Activated CD8-positive, alpha-beta T cell treated with anti-CD3 and anti-CD28 coated beads, Interleukin-2, amount 10 ng/mL, durations not matched to agents 7 days and 5 days (primary cell): ENCODE measurements at places on chromosomes 2 and 18. TPM values are rescaled to one million over a fixed set of nuclear protein-coding genes. Genes with fewer than 3 reads are reported as not detected.

Gene AQP4
- not detected for total RNA-seq

Gene ZNF892
- total RNA-seq: 3.8 TPM

Gene GCG
- not detected for total RNA-seq

Gene MC2R
- not detected for total RNA-seq

Gene STAT1
- 473 TPM for total RNA-seq

Gene ACTG2
- not detected for total RNA-seq

DNA sequence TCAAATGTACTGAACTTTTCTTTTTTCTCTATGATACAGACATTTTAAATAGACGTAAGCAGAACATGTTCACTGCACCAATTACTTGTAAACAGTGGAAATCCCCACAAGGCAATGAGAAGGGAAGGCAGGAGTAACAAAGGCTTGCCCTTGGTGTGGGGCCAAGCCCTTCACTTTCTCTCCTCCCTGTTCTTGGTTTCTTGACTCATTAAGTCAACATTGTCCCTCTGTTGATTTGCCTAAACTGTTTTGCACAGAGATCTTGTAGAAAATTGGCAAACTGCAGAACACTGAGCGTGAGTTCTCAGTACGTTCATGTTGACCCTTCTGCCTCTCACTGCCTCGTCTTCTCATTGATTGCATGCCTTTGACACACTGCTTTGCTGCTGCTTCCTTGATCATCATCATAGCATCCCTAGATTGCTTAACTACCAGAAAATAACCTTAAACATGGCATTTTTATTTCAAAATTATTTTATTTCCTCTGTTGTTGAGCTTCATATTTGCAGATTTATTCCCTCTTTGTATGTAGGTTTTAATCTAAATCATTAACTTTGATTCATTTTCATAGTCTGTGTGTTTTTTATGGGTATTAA is 257.7 kb downstream of the PTGR3 start:
- DNase-seq: no peak

DNA sequence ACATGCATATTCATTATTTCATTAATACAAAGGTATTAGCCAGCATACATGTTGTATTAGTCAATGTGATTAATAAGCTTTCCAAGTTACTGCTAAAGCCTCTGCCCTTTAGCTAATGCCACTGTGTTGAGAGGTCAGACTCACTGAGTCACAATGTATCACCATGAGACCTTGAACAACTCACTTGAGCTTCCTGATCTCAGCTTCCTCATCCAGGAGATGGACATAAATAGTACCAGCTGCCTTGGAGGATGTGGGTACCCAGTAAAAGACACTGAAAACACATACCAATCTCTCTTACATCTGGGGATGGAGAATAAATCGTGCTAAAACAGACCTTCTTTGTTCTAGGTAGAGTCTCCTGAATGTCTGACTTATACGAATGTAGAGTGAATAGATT is 224.6 kb downstream of the EPHA4 start:
- DNase-seq: no peak

GRCh38 chr2:15579641-15580040 is 12.0 kb upstream of the DDX1 start:
- no peak for DNase-seq

- DNase-seq: no peak
Observed at GRCh38 chr2:240601061-240601830, 14.7 kb downstream of the CAPN10 start.

DNA sequence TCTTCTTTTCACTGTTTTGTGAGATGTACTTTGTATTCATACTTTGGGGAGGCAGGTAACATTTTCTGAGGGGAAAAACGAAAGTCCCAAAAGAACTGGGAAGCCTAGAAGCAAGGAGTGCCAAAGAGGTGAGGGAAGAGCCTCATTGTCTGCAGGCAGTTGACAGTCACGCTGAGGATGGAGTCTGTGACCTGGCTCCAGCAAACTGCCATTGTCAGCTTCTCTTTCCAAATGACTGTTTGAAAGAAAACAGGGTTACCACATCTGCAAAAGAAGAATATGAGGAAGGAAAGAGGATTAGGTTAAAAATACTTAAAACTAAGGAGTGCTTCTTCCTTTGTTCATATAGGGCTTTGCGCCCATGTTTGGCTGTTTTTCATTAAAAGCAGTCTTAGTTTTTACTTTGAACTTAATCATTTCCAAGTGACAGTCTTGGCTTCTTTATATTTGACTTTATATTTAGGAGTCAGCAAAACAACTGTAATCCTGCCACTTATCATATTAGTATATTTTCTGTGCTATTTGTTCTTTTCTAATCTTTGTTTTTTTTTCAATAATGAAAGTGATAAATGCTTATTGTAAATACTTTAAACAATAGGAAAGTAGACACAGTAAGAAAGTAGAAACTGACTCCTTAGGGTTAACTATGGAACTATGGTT is 35.0 kb downstream of the CERS6 start:
- peak; percentile 28 for DNase-seq

DNA sequence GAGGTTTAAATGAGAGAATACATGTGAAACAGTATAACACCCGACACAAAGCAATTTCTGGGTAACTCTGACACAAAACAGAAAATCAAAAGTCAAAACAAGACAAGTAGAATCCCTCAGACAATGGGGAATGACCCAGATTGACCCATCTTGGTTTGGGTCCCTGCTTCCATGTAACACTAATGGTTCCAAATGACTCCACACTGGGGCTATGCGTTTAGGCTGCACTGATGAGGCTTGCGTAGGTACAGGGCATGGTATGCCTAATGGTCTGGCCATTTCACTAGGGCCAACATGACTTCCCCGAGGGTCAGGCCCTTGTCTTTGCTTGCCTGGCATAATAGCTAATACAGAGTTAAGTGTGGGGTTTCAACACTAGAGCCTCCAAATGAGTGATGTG is 27.2 kb upstream of the NFE2L2 start:
- no peak for DNase-seq

GRCh38 chr2:16494836-16495508 is 170.7 kb downstream of the CYRIA start:
- no peak for DNase-seq

- DNase-seq: no peak
Observed at GRCh38 chr18:68803356-68803755, 5.5 kb downstream of the CCDC102B start.

- no peak for DNase-seq
Observed at GRCh38 chr2:151523850-151524249, 114.1 kb downstream of the RIF1 start.

DNA sequence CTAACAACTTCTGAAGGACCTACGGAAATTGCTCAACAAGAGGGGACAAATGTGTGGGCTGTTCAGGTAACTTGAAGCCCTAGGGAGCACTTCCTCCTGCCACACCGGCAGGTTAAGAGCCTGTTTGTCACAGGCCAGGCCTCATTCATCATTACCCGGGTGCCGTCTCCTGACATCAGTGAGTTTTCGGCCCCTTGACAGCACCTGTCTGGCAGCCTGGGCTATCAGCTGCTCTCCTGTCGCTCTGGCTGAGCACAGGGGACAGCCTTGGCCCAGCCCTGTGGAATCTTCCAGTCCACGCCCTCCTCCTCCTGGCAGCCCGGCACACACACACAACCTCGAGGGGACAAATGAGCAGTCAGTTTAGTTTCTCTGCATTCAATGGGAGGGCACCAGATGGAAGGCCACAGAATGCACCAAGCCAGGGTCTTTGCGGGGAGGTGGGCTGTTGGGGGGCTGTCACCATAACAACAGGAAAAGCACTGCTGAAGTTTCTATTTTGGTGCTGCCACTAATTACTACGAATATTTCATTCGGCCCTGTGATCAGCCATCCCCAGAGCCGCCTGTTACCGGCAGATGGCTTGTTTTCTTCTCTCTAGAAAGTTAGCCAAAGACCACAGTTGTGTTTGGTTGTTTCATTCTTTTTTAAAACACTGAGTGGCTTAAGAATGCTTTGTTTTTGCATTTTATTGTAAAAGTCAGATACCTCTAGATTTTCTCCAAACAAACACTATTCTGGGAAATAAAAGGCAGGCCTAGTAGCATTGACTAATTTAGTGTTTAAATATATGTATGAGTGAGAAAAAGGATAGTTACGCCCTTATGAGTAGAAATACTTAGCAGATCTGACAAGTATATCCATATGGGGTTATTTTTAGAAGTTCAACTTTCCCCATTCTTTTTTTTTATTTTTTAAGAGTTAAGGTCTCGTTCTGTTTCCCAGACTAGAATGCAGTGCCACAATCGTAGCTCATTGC is 189.9 kb upstream of the NDUFV2 start:
- DNase-seq: no peak

GRCh38 chr2:9377461-9378097 is 45.7 kb downstream of the ITGB1BP1 start:
- DNase-seq: no peak

- DNase-seq: no peak
Observed at GRCh38 chr18:47413327-47413726, 161.9 kb upstream of the SKOR2 start.

GRCh38 chr2:112643488-112643887 is 2.3 kb upstream of the SLC20A1 start:
- no peak for DNase-seq

DNA sequence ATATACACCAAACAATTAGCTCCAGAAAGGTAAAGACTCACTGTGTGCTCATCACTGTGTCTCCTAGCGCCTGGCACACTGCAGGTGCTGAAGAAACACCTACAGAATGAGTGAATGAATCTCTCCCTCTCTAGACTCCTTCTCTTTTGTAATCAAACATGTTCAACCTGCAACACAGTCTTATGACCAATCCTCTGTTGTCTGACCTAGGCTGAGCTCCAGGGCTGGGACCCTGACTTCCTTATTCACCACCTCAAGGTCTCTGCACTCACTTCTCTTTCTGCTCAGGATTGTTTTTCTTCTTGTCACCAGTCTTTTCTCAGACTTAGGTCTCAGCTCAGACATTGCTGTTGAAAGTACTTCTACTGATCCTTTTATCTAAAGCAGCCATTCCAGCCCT is 9.8 kb downstream of the CKAP2L start:
- DNase-seq: no peak

DNA sequence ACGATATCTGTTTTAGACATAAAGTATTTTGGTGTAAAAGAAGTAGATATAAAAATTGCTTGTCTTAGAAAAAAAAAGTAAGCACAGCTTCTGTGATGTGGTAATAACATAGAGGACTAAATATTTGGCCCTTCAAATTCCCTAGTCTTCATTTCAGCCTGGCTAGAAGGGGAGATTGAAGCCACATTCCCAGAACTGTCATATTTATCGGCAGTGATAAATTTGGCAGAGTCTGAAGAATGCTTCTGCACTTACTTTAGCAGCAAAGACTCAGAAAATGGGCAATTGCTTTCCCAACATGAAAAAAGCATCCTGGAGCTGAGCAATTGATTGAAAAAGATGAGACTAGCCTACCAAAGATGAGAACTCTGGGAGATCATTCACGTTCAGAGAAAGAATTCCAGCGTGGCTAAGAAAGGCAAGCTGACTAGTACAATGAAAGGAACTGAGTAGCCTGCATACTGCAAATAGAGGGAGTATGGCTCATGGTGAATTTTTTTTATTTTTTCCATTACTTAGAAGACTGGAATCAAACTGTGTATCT is 278.7 kb upstream of the KLHL29 start:
- no peak for DNase-seq

DNA sequence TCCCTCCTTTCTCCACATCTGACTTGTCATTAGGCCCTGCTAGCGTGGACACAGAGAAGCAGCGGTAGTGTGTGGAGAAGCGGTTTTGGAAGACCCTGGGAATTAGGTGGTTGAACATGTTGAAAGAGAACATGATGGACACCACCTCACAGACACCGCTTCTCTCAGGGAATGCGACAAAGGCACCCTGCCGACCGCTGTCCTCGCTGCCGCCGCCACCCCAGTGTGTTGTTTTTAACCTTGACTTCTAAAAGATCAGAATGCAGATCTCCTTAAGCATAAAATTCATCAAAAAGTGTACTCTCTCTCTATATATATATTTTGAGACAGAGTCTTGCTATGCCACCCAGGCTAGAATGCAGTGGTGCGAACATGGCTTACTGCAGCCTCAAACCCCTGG is 33.2 kb downstream of the AQP4 start:
- DNase-seq: no peak

- peak; percentile 48 for DNase-seq
Observed at GRCh38 chr2:46236006-46236875, 61.0 kb upstream of the EPAS1 start.

GRCh38 chr2:218429911-218430692 is 11.2 kb downstream of the VIL1 start:
- no peak for DNase-seq
